ENCODE measurements at places on chromosomes 1 and 21. TPM values are rescaled to one million over a fixed set of nuclear protein-coding genes. Genes with fewer than 3 reads are reported as not detected.

Gene LCE3E
- total RNA-seq: not detected

Gene OR2L2
- 0.07 TPM for total RNA-seq

Gene RPTN
- not detected for total RNA-seq

Gene DISP1
- 1.1 TPM for total RNA-seq

Data from activated CD4-positive, alpha-beta memory T cell treated with anti-CD3 and anti-CD28 coated beads for 36 hours (primary cell).